Calu3 (cell line): ENCODE measurements at places on chromosomes 13 and 19. TPM values are rescaled to one million over a fixed set of nuclear protein-coding genes. Genes with fewer than 3 reads are reported as not detected.

Gene ZGLP1
- total RNA-seq: 4.6 and 7.0 TPM in 2 replicates

Gene CD70
- 0.68 TPM in 1 of 2 replicates, not detected in the other for total RNA-seq

Gene GARIN5B
- not detected in 2 replicates for total RNA-seq

Gene DOHH
- total RNA-seq: 10.9 and 11.6 TPM in 2 replicates

Gene ATP12A
- total RNA-seq: 0.15 and 0.40 TPM in 2 replicates

Gene PIK3R2
- 22.5 and 23.2 TPM in 2 replicates for total RNA-seq

Gene PDX1
- total RNA-seq: 1.2 and 1.8 TPM in 2 replicates

Gene KASH5
- total RNA-seq: not detected in 2 replicates

Gene CCDC70
- total RNA-seq: not detected in 2 replicates

Gene CASP14
- not detected in 2 replicates for total RNA-seq
